NCI-H1694 treated with DMSO at 0.1 percent for 48 hours (cell line): ENCODE measurements at places on chromosomes 1 and 21.

GRCh38 chr1:47189844-47190508 is at the start of gene PDZK1IP1:
Gene PDZK1IP1, minus strand, starts transcription at chr1:47190036. Its CDS starts 104 bp downstream, at chr1:47189932.
- DNase-seq: no peak

DNA sequence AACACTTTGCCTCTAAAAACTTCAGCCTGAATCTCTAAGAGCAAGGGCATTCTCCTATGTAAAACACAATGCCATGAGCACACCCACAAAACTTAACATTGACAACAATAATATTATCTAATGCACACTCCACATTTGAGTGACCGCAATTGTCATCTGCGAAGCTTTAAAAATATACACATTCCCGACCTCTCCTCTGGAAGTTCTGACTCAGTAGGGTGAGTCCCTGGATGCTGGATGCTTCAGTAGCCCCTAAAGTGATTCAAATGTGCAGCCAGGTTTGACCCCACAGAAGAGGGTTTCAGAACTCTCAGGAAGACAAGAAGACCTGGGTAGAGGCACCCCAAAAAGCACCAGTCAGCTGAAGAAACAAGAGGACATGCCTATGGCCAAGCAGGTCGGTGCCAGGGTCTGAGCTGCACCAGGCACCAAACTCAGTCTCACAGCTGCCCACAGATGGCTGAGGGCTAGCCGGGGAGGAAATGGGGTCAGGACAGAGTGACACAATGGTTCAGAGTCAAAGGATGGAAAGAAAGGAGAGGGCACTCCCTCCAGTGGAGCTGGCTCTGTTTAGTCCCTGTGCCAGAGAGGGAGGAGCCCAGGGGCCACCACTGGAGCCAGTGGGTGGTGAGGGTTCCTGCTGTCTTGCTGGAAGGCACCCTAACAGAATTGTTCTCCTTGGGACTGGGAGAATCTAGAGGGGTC is 17.4 kb downstream of the PIK3C2B start:
- no peak for DNase-seq

DNA sequence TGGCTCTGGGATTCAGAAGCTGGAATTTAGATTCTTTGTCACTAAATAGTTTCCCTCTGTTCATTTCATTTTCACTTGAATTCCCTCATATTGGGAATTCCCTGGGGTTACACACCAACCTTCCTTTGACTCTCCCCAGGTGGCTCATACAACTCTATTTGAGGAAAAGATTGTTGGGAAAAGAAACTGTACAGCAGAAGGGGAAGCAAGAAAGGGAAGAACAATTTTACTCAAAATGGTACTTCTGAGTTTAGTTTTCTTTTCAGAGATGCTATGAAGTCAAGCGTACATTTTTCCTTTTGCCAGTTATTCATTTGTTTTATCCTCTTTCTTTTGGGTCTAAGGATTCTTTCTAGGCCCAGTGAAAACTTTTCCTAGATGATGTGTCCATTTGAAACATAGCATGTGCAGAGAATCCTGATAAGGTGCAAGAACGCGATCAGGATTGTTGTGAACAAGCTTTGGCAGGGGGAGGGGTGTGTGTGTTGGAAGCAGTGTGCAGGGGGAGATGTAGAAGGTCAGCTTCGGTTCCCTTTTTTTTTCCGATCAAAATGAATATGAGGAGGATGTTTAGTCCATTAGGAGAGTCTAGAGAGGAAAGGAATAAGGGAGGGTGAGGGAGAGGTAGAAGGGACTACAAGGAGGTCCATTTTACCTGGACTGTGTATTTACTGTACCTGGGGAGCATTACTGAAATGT is 26.8 kb upstream of the CD1D start:
- no peak for DNase-seq

DNA sequence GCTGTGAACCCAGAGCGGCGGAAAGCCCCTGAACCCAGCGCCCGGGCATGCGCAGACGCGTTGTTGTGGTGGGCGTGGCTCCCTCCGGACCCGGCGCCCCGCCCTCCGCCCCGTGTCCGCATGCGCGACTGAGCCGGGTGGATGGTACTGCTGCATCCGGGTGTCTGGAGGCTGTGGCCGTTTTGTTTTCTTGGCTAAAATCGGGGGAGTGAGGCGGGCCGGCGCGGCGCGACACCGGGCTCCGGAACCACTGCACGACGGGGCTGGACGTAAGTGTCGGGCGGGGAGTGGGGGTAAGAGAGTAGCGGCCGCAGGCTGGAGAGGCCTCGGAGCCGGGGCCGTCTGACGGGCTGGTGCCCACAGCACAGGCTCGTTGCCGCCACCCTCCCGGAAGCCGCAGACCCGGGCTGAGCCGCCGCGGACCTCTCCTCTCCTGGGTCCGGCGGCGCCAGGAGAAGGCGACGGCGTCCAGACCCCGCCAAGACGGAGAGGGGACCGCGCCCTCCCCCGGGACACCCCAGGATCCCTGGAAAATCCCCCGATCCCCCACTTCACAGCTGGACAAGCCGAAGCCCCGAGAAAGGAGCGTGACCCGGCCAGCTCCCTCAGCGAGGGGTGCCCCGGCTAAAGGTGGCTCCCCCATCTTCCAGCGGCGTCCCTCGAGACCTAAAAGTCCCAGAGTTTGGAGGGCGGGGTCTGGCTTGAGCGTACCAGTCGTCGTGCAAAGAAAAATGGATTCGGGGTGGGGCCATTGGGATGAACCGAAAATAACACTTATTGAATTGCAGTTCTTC is at the start of gene TMEM50A:
TSS of gene TMEM50A (plus strand) at position 147 of the 794 bp plus-strand sequence. CDS start 2,153 bp downstream, outside the sequence.
- peak; percentile 44 for DNase-seq

DNA sequence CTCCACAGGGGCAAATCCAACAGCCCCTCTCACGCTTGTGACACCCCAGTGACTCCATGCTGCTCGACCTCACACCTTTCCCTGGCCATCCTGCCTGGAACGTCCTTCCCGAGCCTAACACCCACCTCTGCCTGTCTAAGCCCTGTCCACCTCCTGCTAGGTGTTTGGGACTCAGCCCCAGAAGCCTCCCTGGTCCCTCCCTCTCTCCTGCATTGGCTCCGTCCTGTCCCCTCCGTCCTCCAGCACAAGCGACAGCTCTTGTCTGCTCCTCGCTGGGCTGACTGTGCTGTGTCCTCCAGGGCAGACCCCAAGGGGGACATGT is 102.0 kb upstream of the IFFO2 start:
- no peak for DNase-seq

DNA sequence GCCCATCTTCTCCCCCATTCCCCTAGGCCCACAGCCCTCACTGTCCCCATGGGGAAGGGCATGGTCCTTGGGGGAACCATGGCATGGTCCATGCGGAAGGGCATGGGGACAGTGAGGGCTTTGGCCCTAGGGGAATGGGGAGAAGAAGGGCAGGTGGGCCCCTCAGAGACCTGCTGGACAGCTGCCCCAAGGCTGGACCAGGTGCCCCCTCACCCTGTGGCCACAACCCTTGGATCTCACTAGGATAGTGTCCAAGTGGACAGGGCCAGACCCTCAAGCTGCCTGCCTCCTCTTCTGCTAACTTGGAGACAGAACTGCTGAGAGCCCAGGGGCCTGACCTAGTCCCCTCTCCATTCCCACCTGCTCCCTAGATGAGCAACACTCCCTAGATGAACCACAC is 12.4 kb upstream of the SMYD3 start:
- no peak for DNase-seq

DNA sequence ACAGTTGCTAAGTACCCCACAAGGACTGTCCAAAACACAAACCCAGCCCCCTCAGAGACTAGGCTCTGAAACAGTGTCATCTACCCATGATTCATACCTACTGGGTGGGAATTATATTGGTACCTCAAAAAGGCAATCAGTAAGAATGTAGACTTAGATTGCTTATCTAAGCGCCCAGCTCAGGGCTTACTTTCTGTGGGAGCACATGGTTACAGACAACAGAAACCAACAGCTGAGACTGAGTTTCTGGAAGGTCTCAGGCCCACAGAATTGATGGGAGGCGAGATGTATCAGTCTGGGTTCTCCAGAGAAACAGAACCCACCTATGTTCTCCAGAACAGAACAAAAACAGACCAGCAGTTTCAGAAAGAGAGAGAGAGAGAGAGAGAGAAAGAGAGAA is 147.3 kb upstream of the KAZN start:
- no peak for DNase-seq

DNA sequence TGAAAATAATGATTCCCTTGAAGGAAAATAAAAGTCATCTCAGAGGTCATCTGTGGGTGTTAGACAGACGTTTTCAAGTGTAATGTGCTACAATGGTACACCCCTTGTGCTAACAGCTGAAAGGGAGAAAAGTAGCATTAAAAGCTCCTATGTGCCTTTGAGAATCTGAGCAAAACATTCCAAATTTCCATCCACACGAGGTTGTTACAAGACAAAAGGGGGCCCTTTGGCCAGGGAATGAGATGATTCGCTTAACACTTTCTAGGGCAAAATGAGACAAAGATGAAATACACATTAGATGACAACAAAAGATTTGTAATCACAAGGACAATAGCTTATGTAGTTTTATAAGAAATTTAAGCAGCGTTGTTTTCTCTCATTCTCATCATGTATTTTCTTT is 303.6 kb downstream of the LMX1A start:
- no peak for DNase-seq

DNA sequence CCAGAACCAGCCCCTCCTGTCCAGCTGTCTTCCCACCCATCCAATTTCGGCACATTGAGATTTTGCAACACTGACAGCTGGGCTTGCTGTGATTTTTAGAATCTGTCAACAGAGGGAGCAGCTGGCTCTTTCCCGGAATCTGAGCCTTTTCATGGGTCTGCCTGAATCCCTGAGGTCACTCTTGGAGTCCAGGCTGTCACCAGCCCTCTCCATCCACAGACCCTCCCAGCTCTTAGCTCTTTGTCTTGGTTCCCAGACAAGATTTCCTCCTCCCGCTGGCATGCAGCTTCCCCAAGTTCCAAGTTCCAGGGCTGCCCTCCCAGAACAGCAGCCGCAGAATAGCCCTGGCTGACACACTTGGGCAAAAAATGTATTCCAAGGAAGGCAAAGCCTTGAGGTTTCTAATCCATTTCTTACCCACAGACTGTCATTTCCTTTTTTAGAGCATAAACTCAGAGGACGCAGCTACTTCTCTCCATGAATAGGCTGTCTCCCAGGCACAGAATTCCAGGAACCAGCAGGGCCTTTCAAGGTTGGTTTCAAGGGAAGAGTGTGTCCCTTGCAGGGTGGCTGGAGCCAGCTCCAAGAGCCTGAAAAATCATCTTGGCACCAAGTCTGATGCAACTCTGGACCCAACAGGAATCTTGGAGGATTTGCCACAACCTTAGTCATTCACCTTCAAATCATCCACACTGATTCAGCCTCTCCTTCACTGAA is 7.1 kb upstream of the TMEM61 start:
- peak; percentile 7 for DNase-seq

DNA sequence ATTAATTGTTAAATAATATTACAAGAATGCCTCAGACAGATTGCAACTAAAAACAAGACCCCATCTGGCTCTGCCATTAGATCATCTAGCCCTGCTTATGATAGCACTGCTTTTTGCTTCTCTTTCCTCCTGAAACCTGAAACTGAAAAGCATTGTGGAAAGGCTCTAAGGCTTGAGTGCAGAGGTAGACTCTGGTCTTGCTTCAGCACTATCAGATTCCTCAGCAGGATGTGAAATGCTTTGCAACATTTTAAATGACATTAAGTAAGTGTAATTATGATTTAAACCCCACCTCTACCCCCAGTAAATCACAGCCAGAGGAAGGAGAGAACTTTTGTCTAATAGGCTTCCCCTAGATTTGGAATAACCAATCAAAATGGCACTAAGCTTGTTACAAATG is 32.9 kb downstream of the PHC2 start:
- DNase-seq: no peak

- DNase-seq: no peak
Observed at GRCh38 chr1:31701091-31701736, 2.6 kb downstream of the COL16A1 start.

GRCh38 chr21:44989537-44989886 is 49.7 kb downstream of the SLX9 start:
- no peak for DNase-seq

- peak; percentile 41 for DNase-seq
Observed at GRCh38 chr21:20882462-20883407, 115.5 kb upstream of the NCAM2 start.

DNA sequence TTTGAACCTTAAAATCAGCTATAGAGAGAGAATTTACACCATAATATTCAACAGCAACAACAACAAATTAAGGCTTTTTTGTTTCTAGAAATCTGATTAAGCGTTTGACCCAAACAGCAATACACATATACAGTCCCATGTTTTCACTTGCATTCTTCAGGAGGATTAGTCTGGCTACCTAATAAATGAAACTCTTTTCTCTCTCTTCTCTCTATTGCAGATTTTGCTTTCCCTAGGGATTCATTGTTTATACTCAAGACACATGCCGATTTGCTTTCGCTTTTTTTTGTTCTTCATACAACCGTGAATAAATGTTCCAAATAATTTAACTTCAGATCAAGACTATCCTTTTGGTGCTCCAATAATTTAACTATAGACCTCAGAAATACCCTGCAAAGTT is 162.4 kb upstream of the PTBP2 start:
- DNase-seq: no peak

DNA sequence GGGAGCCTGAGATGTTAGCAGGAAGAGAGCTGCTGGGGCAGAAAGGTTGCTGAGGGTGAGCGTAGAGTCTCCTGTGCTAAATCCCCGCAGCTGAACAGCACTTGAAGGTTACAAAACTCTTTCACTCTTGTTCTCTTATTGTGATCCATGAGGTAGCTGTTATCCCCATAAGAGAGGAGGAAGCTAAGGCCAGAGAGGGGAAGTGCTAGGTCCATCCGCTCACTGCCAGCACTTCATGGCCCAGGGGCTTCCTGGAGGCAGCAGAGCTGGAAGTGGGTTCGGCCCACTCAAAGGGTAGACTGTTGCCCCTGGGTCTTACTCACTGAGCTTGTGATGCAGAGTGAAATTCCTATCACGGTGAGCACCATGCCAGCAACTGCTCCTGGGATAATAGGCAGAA is 5.6 kb downstream of the TMEM234 start:
- no peak for DNase-seq

DNA sequence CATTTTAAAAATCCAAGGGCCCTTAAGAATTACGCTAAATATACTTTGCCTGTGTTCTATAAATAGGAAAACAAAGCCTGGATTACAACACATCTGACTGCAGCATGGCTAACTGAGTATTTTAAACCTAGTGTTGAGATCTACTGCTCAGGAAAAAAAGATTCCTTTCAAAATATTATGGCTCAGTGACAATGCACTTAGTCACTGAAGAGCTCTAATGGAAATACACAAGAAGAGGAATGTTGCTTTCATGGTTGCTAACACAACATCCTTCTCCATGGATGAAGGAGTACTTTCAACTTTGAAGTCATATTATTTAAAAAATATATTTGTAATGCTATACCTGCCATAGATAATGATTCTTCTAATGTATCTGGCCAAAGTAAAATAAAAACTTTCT is 248.3 kb upstream of the NEGR1 start:
- no peak for DNase-seq

DNA sequence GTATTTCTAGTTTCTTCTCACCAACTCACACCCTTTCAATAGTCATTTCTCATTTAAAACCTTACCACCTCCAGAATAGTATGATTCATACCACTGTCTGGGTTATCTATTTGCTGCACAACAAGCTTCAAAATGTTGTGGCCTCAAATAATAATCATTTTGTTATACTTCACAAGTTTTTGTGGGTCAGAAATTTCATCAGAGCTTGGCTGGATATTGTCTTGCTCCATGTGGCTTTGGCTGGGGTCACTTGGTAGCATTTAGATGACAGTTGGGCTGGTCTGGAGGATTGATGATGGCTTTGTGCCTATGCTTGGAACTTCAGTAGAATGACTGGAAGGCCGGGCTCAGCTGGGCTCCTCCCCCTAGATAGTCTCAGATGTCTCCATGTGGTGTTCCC is 66.0 kb downstream of the TGFB2 start:
- no peak for DNase-seq

- peak; percentile 88 for DNase-seq
Observed at GRCh38 chr1:215905493-215906115, 338.5 kb downstream of the KCTD3 start.
